ENCODE measurements at places on chromosomes 1 and 21. TPM values are rescaled to one million over a fixed set of nuclear protein-coding genes. Genes with fewer than 3 reads are reported as not detected.

Gene RPL11
- 1,539 TPM for total RNA-seq

Gene XPR1
- total RNA-seq, result 22.8 TPM

Gene CACHD1
- not detected for total RNA-seq

Gene RABGGTB
- total RNA-seq, result 132 TPM

Gene AP4B1
- 51.5 TPM for total RNA-seq

Gene PKNOX1
- total RNA-seq, result 25.3 TPM

Gene PSMG1
- 10.4 TPM for total RNA-seq

Gene APOBEC4
- total RNA-seq, result not detected

Gene WNT2B
- 5.9 TPM for total RNA-seq

Gene S100A2
- total RNA-seq, result not detected

Gene WNT9A
- total RNA-seq, result not detected

Gene APCS
- not detected for total RNA-seq

Gene DYNLT5
- not detected for total RNA-seq

Gene VSIG8
- total RNA-seq, result not detected

DNA sequence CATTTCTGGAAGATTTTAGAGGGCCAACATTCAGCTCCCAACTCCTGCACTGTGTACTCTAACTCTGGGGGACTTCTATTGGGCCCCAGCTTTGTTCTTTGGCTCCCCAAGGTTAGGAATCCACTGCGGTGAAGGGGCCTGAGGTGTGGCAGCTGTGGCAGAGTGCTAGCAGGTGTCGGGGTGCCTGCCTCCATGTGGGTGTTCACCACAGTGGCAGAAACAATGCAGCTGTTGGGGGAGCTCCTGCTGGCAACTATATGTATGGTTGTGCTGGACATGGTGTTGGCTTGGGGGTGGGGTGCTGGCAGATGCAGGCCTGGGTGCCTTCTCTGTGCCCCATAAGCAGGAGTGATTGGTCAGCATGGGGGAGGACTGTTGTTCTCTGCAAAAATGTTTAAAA is 95.5 kb downstream of the ST6GALNAC3 start:
- DNase-seq, result no peak

DNA sequence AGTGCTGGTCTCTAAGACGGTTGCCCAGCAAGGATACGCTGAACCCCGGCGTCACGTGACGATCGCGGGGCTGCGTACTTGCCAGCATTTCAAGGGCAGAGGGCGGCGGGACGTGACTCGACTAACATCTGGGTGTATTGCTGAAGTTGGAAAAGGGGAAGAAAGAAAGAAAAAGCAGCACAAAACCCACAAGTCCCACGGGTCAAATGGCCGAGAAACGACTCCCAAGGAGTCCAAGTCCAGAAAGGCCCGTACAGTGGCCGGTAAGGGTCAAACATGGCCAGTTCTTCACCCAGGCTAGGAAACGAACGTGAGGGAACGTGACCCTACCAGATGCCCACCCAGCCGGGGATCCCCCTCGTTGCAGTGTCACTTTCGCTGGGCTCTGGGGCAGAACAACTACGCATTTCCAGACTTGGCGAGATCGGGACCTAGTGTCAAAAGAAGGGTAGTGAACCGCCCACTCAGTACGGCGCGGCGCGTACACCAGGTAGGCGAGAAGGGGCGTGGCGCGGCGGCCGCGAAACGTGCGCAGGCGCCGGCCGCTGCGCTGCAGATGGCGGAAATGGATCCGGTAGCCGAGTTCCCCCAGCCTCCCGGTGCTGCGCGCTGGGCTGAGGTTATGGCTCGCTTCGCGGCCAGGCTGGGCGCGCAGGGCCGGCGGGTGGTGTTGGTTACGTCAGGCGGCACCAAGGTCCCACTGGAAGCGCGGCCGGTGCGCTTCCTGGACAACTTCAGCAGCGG is at the start of the genes PPCS and ZMYND12:
TSS of gene PPCS (plus strand) at position 534 of the 744 bp plus-strand sequence. CDS start at position 557, 23 bp downstream.
TSS of gene ZMYND12 (minus strand) at position 13 of the 744 bp plus-strand sequence. CDS start 25 bp downstream, outside the sequence.
- peak; percentile 99 for DNase-seq

GRCh38 chr1:88075813-88076212 is 608.3 kb upstream of the PKN2 start:
- no peak for DNase-seq

DNA sequence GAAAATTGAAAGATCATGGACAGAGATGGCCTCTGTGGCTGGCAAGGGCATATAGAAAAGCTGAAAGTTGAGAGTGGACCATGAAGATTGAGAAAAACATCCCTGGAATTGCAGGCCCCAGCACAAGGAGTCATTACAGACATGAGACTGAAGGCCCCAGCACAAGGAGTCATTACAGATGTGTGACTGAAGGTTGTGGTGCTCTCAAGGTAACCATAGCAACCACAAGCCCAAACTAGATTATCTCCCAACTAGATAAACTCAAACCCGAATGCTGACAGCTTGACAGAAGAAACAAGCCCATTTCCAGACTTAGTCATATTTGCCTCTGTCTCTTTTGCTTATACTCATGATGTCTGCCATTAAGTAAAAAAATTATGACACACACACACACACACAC is 1252.1 kb upstream of the ADGRL4 start:
- DNase-seq, result no peak

DNA sequence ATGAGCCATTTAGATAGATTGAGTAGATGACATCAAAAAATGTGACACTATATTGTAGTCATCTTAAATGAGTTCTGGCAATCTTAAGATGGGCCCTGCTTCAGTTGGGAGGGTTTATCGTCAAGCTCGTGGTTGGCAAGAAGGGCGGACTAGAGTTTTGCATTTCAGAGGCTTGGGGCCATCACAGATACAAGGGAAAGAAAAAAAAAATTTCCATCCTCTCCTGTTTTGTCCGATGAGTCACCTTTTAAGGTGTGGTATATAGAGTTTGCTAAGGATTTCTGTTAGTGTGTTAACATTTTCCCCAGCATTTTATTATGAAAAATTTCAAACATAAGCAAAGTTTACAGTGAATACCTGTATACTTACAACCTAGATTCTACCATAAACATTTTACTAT is 31.8 kb upstream of the KCNQ4 start:
- DNase-seq, result no peak

DNA sequence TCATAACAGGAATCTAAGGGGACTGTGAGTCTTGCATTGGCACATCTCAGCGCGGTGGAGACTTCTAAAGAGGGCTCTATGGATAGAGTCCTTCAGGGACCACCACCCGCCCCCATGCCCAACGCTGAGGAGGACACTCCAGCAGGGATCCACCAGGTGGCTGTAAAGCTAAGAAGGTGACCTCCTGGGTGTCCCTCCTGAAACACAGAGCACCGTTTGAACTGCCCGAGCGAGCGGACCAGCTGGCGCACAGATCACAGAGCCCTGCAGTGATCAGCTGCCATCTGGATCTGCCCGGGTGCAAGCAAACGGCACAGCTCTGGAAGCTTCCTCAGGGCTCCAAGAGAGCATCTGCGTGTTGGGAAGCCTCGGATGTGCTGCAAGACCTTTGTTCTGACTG is 51.3 kb upstream of the LYST start:
- no peak for DNase-seq

GRCh38 chr1:170660871-170661645 is 2.9 kb upstream of the PRRX1 start:
- DNase-seq, result peak; percentile 8

DNA sequence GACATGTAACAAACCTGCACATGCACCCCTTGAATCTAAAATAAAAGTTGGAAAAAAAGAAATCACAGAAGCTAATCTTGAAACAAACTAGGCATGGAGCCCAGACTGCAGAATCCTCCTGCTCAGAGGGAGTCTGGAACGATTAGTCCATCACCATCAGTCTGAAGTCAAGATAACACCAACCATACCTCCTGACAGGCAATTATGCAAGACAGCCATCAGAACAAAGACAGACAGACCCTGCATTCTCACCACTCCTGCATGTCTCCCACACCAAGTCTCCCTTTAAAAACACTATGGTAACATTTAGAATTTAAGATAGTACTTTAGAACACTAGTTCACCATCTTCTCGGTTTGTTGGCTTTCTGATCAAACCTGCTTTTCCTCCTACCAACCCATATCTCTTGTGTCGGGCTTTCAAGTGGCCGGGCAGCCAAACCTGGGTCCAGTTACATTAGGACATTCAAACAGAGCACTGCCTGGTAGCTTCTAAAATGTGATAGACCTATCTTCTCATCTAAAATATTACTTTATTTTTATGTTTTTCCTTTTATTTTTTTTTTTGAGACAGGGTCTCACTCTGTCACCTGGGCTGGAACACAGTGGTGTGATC is 10.1 kb downstream of the YARS1 start:
- DNase-seq, result no peak

DNA sequence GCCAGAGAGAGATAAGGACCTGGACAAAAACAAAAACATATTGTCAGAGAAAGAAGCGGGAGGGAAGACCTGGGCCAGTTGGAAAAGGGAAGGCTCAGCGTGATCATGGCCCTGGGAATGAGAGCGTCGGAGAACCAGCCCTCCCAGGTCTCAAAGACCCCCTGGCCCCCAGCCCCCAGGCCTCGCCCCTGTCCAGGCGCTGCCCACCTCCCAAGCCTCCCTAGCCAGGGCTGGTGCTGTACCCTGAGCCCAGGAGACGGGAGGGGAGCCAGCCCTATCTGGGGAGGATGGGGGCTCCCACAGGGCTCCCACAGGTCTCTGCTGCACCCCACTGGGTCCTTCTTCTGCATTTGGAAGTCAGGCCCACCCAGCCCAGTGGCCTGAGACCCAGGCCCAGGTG is 15.1 kb downstream of the CHD5 start:
- no peak for DNase-seq

- DNase-seq, result no peak
These were observed 609 bp downstream of the RWDD2B start for GRCh38 chr21:29018540-29018939.

- no peak for DNase-seq
These were observed 109.6 kb upstream of the DNAH14 start for GRCh38 chr1:224819861-224820260.

DNA sequence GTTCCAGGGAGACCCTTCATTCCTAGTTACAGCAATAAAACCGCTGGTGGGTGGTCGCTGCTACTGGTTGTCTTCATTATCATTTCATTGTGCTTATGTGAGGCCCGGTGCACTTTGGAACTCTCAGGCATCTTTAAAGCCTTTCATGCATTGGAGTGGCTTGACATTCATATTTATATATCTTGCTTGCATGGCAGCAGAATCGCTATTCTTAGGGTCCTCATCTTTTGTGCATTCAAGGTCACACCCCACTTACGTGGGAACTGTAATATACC is 110.1 kb downstream of the ZBTB18 start:
- no peak for DNase-seq

DNA sequence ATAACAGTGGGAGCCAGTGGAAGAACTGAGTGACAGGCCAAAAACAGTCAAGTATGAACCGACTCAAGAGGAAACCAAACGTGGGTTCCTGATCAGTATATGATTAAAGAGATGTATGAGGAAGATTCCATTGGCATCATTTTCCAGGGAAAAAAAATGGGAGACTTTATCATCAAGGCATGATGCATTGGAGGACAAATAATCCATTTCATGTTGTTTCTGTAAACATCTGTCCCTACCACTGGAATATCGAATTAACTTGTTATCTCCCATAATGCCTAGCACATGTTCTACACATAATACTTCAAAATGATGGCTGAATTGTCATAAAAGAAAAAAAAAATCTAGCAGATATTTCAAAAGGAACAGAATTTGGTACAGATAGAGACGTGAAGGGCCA is 13.3 kb downstream of the FOXJ3 start:
- DNase-seq, result no peak

DNA sequence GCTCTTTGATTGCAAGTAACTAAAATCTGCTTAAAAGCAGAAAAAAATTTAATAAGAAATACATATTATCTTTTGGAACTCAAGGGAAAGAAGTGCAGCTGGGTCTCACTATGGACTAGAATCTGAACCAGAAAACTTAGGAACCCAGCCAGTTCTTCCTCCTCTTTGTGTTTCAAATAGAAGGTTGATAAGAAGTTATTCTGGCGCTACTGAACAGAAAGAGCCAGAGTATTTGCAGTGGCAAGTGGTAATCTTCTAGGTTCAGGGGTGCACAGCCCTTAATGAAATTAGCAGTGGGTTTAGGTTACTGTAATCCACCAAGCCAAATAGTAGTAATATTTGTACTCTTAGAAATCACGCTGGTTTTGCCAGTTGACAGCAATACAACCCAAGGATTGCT is 28.5 kb downstream of the BTBD8 start:
- no peak for DNase-seq

- DNase-seq, result no peak
These were observed 263.2 kb downstream of the KCTD3 start for GRCh38 chr1:215830226-215830810.

DNA sequence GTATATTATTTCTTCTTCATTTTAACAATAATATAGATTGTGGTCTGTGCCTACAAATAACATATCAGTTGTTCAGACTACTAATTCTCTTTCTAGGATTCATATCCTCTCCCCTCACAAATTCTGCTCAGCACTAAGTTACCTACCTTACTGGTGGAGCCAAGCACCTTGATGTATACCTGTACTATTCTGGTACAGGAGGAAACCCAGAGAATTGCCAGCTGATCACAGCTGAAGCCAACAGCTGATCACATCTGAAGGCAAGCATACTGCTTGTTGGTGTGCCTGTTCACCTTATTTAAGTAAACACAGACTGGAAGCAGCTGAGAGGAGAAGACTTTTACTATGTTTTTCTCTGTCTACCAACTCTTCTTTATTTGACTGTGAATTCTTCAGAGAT is 101.8 kb downstream of the PBX1 start:
- DNase-seq, result peak; percentile 6

- DNase-seq, result no peak
These were observed 421.3 kb downstream of the NEGR1 start for GRCh38 chr1:71861022-71861421.

DNA sequence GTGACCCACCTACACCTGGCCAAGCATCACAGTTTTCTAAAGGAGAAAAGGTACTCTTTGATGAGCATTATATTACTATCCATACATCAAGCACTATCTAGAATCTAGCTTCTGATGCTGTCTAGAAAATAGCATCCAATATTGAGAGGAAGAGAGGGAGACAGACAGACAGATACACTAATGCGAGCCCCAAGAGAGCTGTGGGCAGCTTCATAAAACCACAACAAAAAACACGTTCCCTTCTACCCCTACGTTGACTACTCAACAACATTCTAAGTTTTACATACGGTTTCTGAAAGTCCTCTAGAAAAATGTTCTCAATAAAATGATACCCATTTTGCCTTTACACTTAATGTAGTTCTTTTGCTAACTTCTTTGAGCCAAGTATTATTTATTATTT is 221.8 kb downstream of the SLC45A1 start:
- no peak for DNase-seq

DNA sequence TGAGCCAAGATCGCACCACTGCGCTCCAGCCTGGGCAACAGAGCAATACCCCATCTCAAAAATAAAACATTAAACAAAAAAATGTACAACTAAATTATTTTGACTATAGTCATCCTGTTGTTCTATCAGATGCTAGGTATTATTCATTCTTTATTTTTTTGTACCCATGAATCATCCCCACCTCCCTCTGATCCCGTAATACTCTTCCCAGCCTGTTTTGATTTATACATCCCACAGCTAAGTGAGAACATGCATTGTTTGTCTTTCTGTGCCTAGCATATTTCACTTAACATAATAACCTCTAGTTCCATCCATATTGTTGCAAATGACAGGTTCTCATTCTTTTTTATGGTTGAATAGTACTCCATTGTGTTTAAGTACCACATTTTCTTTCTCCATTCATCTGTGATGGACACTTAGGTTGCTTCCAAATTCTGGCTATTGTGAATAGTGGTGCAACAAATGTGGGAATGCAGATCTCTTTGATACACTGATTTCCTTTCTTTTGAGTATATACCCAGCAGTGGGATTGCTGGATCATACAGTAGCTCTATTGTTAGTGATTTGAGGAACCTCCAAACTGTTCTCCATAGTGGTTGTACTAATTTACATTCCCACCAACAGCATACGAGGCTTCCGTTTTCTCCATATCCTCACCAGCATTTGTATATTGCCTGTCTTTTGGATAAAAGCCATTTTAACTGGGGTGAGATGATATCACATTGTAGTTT is 84.4 kb downstream of the MACF1 start:
- DNase-seq, result no peak
